ENCODE measurements at places on chromosomes 4 and X.

DNA sequence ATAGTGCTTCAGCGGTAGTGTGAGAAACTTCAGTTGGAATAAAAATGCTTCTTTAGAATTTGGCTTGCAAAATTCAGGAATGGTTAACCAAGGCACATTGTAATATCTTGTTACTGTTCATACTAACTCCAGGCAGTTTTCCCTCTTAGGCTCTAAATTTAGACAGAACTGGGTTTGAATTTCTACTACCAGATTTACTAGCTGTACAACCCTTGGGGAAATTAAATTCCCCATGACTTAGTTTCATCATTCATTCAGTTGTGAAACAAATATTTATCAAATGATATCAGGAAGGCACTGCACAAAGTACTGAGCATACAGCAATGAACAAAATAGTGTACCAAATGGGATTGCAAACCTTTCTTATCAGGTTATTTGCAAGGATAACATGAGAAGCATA lies 135.0 kb upstream of the IL15 start:
- DNase-seq = peak; percentile 3

DNA sequence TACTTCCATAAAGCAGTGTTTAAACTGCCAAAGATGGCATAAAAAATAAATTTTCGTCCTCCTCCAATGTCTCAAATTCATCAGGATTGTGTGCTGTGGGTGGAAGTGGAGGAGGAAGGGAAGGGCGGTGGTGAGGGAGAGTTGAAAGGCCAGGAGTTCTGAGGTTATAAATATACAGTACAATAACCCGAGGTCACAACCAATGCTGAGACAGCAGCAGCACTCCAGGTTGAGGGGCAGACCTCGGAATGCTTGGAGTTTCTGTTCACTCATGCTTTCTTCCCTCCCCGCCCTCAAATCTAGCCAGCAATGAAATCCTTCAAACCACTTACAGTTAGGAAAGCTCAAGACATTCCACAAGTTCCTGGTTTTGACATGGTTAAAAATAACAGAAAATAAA lies 134.0 kb upstream of the SMAD1 start:
- DNase-seq = no peak

DNA sequence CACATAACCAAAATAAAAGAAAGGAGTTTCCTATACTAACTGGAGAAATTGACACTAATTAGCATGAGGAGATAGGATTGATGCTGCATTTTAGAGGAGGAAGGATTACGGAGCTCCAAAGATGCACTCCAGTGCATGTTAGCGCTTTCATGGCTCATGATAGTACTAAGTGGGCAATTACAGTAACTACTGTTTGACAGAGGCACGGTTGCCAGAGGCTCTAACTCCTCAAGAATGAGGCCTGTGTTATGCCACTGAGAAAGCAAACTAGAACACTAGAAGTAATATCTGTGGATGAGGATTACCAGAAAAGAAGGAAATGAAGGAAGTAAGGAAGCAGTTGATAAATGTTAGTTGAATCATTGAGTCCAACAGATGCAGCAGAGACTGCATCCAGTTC lies 19.6 kb upstream of the PDGFC start:
- DNase-seq = no peak

DNA sequence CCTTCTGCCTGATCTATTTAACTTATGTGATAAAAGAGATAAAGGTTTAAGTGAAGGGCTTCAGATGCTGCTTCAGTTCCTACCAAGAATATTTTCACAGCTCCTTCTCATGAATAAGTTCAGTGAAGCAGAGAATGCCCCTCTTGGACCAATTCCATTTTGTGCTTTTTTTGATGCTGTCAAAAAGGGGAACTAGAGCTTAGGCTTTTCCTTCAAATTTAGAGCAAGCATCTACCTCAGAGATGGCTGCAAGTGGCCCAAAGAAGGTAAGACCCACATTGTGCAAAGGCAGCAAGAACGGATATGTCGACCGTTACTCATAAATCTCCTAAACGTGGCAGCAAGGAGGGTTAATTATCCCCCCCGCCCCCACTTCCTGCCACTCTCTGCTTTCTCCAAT lies 4.5 kb downstream of the CHRDL1 start:
- no peak for DNase-seq

- no peak for DNase-seq
Observed at GRCh38 chr4:153603258-153603657, 80.8 kb upstream of the TLR2 start.

DNA sequence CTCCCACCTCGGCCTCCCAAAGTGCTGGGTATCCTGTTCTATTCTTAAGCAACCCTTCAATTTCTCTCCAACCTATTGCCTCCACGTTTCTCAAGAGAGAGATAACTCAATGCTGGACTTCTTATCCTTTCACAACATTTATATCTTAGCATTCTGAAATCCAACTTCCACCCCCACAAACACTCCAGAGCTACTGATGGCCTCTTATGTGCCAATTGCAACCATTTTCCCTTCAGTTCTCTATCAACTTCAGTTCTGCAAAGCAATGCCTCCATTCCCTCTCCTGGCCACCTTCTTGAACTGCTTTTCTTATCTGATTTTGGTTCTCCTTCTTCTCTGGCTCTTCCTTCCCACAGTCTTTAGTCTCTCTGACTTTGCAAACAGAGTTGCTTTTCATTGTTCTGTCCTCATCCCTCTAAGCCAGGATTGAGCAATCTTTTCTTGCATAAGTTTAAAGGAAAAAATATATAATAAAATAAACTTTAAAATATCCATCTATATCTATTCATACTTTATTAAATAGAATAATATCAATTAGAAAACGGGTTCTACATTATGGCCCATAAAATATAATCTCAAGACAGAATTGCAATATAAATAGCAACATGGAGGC lies 3.6 kb upstream of the STBD1 start:
- DNase-seq = no peak

- DNase-seq = no peak
Observed at GRCh38 chr4:101355767-101356702, 8.7 kb upstream of the PPP3CA start.

- DNase-seq = peak; percentile 27
Observed at GRCh38 chr4:125440814-125441213, 126.1 kb downstream of the FAT4 start.

DNA sequence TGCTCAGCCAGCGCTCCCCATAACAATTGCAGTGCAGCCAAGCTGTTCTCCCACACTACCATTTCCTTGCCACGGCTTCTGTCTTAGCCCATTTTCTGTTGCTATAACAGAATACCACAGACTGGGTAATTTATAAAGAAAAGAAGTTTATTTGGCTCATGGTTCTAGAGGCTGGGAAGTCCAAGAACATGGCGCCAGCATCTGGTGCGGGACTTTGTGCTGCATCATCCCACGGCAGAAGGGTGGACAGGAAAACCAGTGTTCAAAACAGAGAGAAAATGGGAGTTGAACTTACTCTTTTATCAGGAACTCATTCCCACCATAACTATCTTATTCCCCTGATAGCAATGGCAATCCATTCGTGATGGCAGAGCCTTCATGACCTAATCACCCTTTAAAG lies 104.6 kb downstream of the FHDC1 start:
- no peak for DNase-seq

GRCh38 chr4:153481478-153481877 lies 15.3 kb downstream of the TMEM131L start:
- DNase-seq = no peak

DNA sequence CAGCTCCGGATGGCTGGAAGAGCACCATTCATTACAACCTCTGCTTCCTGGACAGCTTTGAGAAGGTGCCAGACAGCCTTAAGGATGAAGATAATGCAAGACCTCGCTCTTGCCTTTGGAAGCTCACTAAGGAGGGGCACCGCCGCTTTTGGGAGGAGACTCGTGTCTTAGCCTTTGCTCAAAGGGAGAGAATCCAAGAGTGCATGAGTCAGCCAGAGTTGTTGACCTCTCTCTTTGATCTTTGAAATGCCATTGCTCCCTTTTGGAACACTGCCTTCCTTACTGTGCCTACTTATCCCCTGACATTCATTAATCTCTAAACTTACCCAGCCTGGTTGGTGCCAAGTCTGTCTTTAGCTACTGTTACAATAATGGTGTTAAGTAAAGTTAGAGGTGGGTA lies 1.2 kb downstream of the FOXR2 start:
- DNase-seq = no peak

- peak; percentile 57 for DNase-seq
Observed at GRCh38 chrX:111447298-111447697, 35.3 kb upstream of the DCX start.

- DNase-seq = no peak
Observed at GRCh38 chrX:154505734-154506133, 10.3 kb downstream of the FAM3A start.

DNA sequence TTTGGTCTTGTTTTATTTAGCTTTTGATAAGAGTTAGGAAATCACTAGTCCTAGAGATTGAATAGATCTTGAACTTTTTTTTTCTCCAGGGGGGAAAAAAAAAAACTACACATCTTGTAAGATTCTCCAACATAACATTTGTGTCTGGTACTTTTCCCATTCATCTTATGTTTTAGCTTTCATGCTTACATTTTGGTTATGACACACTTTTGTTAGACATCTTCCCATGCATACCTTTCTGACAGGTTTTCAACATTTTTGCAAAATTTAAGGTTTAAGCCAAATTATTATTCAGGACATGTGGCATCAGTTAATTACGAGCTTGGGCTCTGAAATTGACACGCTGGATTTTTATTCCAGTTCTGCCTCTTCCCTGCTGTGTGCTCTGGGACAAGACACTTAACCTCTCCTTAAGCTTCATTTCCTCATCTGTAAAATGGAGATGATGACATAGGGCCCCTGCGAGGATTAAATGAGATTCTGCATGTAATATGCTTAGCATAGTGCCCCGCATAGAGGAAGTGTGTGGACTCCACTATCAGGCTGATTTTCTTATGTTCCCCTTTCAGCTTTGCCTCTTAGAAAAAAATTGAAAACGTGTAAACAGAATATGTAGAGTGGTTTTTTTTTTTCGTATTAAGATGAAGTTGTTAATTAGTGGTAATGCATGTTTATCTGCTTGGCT lies 5.3 kb downstream of the KIT start:
- DNase-seq = no peak

All from muscle of leg (tissue), 16 donors.